ENCODE measurements at places on chromosomes 16 and 17.

DNA sequence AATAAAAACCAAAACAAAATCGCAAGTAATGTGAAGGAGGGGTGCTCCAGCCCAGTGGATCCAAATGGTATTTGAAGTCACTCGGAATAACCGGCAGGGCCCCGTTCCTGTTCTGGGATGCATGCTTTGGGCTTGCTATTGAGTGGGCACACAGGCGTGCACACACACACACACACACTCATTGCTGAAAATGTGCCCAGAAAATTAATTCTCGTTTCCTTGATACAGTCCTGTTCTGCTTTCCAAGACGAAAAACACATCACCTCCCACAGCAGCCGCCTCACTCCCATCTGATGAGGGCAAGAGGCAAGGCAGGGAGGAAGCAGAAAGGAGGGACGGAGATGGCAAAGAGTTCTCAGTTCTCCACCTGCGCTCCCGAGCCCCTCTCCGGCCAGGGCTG lies 62.2 kb upstream of the SDK2 start:
- DNase-seq, result no peak

- DNase-seq, result peak; percentile 78
These were observed 3.0 kb downstream of the PFN1 start for GRCh38 chr17:4945176-4945943.

DNA sequence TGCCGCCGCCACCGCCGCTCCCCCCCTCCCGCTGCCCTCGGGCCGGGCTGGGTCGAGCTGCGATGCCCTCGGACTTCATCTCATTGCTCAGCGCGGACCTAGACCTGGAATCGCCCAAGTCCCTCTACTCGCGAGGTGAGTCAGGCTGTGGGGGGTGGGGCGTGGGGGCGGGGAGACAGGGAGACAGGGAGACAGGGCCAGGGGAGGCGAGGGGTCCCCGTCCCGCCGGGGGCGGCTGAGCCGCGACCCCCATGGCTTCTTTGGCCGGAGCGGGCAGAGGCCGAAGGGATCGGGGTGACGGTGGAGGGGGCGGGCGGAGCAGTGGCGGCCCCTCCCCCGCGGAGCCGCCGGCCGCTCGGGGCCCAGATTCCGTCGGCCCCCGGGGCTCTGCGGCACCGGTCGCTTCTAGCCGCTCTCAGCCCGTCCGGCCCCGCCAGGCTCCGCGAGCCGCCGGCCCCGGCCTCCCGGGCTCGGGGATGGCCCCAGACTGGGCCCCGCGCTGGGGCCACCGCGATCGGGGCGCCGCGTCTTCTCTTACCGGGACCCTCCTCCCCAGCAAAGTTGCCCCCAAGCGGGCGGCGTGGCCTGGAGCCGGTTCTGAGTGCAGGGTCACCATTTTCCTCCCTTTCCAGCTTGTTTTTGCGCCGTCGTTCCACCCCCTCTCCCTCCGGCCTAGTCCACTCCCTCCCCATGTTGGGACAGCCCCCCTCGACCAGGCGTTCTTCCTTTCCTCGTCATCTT lies 644 bp downstream of the NFAT5 start:
- DNase-seq, result no peak

- DNase-seq, result no peak
These were observed 34.7 kb upstream of the VPS4A start for GRCh38 chr16:69276148-69277115.

- DNase-seq, result no peak
These were observed 16.9 kb upstream of the GAS7 start for GRCh38 chr17:10215286-10215685.

GRCh38 chr17:28818819-28819221 lies 23.8 kb downstream of the FAM222B start:
- no peak for DNase-seq

DNA sequence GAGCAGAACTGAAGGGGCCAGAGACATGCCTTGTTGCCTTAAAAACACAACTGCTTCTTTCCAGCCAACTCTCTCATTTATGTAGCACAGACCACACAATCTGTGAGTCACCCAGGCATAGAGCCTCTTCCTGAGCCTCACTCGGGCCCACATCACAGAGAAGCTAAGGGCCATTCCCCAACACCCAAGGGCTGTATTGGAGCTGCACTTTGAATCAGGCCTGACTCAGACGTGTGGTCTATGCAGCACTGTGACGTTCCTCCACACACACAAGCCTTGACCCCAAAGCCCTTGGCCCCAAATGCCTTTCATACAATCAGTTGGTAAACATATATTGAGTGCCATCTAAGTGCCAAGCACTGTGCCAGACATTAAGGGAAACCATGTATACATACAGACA lies 308.9 kb upstream of the DYNLRB2 start:
- DNase-seq, result no peak

DNA sequence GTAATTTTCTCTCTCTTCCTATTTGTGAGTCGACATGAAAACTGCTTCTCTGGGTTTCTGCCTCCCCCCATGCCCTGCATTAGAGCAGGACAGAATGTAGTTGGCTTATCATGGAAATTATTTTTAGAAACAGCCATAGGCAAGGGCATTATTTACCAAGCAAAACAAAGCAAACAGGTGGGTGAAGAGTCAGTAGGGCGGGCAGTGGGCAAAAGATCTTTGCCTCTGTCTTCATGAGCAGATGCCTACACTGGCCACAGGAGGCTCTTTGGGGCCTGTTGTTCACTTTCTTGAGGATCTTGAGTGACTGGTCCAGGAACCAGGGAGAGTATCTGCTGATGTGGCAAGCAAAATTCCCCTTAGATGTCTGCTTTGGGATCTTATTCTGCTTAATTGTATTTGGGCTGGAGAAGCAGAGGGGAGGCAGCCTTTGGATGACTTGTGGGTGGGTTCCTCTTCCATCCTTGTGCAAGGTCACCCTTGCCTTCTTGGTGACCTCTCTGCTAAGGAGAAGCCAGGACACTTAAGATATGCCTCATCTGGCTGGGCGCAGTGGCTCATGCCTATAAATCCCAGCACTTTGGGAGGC lies 42.5 kb upstream of the CLEC19A start:
- DNase-seq, result no peak

- no peak for DNase-seq
These were observed 3.9 kb upstream of the ZNF207 start for GRCh38 chr17:32345951-32346600.

DNA sequence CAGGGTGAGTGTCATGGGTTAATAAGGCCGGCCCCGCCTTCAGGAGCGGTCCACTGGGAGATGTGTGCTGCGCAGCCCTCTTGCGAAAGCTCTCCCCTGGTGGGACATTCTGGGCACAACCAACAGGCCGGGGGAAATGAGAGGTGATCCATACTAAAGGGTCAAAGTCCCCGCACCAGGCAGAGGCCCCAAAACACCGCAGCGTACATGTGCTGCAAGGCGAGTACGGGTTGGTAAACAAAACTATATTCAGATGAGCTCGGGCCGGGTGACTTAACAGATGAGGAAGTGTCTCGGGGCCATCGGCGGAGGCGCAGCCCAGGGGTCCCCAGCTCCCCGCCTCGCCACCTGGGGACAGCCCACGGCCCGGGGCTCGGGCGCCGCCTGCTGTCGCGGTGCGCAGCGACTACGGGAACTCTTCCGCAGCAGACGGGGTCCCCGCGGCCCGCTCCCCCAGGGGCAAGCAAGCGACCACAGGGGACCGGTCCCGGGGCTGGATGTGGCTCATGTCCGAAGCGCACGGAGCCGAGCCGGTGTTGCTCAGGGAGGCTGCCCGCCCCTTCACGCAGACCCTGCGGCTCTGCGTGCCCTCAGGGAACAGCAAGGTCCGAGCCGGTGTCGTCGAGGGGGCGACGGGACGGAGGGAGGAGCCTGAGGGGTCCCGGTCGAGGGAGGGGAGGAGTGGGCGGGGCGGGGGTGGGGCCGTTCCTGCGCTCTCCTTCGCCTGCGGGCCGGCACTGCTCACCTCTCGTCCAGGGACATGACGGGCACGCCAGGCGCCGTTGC lies at the start of gene RAB37:
Gene RAB37 (plus strand): TSS at position 744 of the 786 bp plus-strand sequence. CDS start 17 bp downstream, at position 761.
- DNase-seq, result peak; percentile 66

DNA sequence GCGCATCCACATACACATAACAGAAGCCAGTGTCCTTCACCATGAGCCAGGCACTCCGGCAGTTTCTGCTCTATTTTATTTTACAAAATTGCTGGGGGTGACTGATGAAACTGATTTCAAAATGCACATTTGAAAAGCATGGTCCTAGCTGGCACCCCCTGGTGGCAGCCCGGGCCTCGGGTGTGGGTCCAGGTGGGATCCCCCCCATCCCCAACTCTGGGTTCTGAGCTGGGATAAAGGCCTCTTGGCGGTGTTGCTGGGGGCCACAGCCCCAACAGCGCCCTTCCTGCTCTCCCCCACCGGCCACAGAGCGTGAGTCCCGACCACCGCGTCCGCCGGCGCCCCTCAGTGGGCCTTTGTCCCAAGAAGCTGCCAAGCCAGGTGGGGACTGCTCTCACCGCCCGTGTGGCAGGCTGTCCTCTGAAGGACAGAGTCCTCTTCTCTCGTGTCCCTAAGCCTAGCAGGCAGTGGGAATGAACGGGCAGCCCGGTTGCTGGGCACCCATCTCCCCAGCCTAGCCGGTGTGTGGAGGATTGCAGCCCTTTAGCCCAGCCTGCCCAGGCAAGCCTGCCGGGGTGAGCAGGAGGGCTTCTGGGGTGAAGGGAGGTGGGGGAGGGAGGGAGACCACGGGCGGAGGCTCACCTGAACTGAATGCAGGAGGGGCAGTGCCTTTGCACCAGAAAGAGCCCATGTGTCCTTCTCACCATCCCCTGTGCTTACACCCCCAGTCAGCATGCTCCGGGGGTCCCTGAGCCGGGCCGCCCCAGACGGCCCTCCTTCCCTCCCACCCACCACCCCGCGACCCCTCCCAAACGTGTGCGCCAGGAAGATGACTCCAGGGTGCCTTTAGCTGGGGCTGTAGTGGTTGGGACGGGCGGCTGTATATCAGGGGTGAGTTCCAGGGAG lies 898 bp downstream of the SNAI3 start:
- DNase-seq, result peak; percentile 62

DNA sequence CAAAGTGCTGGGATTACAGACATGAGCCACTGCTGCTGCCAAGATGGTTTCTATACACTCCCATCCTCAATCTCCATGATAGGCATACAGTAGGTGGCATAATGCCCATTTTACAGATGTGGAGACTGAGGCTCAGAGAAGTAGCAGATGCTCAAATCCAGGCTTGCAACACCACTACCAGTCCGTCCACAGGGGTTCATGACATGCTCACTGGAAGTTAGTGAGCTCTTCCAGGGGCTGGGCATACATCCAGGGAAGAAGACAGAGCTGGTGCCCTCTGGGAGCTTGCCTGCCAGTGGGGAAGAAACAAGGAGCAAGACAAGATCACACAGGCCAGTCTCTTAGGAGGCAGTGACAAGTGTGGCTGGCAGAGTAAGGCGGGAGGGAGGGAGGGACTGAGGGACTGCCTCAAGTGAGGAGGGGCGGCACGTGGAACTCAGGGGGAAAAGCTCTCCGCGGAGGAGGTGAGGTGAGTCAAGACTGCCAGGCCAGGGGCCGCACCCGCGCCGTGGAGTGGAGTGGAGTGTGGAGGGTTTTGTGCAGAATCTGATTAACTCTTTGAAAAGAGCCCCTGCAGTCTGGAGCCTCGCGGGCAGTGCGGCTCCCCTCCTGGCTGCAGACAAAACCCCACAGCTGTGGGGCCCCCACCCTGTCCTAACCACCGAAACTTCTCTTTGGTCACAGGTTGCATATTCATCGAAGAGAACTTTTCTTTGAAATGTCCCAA lies 27.9 kb downstream of the SREBF1 start:
- no peak for DNase-seq

- no peak for DNase-seq
These were observed 99.8 kb downstream of the NLK start for GRCh38 chr17:28142305-28142704.

DNA sequence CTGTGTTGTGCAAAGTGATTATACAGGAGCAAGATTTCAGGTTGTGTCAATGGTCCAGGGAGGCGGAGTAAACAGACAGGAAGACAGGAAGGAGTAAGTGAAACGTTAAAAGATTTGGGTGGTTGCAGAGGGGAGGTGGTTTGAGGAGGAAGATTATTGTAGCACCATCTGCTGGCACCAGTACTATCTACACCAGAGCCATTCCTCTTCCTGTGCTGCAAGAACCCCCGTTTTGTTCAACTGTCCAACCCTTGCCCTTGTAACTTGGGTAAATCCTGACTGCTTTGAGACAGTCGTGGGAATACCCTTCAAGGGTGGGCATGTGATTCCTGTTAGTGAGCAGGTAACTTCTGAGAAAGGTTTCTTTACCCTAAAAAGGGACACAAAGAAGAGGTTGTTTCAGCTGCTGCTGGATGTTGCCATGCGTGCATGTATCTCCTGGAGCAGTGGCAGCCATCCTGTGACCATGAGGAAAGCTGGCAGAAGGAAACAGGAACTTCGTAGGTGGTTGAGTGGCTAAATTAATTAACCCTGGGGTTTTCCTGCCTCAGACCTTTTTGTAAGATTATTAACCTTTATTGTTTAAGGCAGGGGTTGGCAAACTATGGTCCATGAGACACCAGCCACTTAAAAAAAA lies 124.1 kb downstream of the PRKCA start:
- DNase-seq, result peak; percentile 65

DNA sequence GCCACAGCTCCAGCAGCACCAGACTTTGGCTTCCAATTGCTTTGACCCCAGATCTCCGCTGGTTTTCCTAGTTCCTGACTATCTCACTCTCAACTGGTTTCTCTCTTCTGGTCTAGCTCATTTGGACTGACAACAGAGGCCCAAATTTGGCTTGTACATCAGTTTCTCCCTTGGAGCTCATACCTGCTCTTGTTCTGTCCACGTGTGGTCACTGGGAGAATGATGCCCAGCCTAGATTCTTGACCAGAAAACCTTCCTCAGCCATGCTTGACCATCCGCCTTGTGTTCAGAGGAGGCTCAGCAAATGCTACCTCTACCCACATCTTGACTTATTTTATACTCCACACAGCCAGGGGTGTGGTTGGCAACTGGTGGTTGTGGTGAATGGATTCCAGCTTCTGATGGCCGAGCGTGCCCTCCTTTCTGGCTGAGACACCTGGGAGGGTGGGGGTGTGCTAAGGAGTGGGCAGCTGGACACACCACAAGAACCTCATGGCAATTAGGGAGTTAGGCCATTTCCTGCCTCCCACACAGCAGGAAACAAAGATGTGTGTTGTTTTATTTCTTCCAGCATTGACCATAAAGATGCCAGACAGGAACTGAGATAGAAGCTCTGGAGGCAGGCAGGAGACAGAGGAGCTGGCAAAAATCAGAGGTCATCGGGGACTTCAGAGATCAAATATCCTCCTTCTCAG lies 93.8 kb upstream of the FAM20A start:
- no peak for DNase-seq

DNA sequence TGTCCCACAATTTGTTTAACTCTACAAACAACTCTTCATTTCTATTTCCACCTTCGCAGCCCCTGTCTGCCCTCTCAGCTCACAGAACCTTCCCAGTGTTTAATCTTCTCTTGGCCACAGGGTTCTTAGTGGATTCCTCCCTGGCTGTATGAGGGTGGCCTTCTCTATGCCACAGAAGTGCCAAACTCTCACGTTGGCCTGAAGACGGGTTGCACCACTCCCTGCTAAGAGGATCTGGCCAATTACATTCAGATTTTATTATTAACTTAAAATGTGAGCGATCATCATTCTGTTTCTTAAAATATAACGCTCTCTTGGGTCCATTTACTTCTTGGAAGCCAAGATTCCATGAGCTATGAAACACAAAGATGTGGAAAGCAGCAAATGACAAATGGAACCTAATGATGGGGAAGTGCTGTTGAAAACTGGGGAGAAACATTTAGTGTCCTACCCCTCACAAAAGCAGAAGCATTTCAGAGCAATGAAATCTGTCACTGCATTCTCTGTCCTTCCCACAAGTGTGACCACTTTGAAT lies 91.3 kb upstream of the NOG start:
- DNase-seq, result no peak

All from CD4-positive, alpha-beta T cell treated with Interleukin-12 subunit alpha and Interleukin-12 subunit beta, for 1 hour (primary cell).